ENCODE measurements at places on chromosomes 16 and 17. TPM values are rescaled to one million over a fixed set of nuclear protein-coding genes. Genes with fewer than 3 reads are reported as not detected.

MAPT gene
- 154 TPM for total RNA-seq

BICDL2 gene
- total RNA-seq, result not detected

ITGAL gene
- total RNA-seq, result 1.2 TPM

ZNF624 gene
- total RNA-seq, result 17.0 TPM

KRT40 gene
- total RNA-seq, result not detected

OSGIN1 gene
- total RNA-seq, result 0.25 TPM

SLFN12 gene
- 1.5 TPM for total RNA-seq

C16orf74 gene
- 0.98 TPM for total RNA-seq

SYNGR2 gene
- 3.0 TPM for total RNA-seq

CCL2 gene
- total RNA-seq, result 0.74 TPM

CD300LB gene
- under 0.01 TPM for total RNA-seq

CDK5R1 gene
- 224 TPM for total RNA-seq

LRRC46 gene
- under 0.01 TPM for total RNA-seq

CA7 gene
- total RNA-seq, result not detected

HID1 gene
- total RNA-seq, result 16.7 TPM

ITGAX gene
- 0.98 TPM for total RNA-seq

LITAFD gene
- total RNA-seq, result not detected

HAS3 gene
- 8.1 TPM for total RNA-seq

ZCCHC14 gene
- 48.2 TPM for total RNA-seq

SHISA9 gene
- 19.7 TPM for total RNA-seq

MATCAP1 gene
- 54.8 TPM for total RNA-seq

KRTAP3-2 gene
- total RNA-seq, result not detected

MAF gene
- total RNA-seq, result 16.5 TPM

TBC1D3I gene
- 0.49 TPM for total RNA-seq

CCL22 gene
- not detected for total RNA-seq

ALG1 gene
- 8.6 TPM for total RNA-seq

C17orf78 gene
- total RNA-seq, result not detected

SCNN1G gene
- 0.98 TPM for total RNA-seq

CACNG5 gene
- 0.98 TPM for total RNA-seq

TBX6 gene
- 0.25 TPM for total RNA-seq

SOX9 gene
- total RNA-seq, result 20.7 TPM

KRTAP4-5 gene
- not detected for total RNA-seq

CTDNEP1 gene
- 49.9 TPM for total RNA-seq

EVPL gene
- total RNA-seq, result under 0.01 TPM

HSPB9 gene
- total RNA-seq, result not detected

CRHR1 gene
- 37.6 TPM for total RNA-seq

ANKRD40CL gene
- total RNA-seq, result not detected

ABCA9 gene
- 3.7 TPM for total RNA-seq

SLC47A1 gene
- total RNA-seq, result 3.7 TPM

FHOD1 gene
- 1.2 TPM for total RNA-seq

CCR7 gene
- total RNA-seq, result 0.25 TPM

DNAAF8 gene
- total RNA-seq, result 0.49 TPM

ALOX12B gene
- total RNA-seq, result not detected

RNF112 gene
- total RNA-seq, result 21.6 TPM

HOXB4 gene
- not detected for total RNA-seq

GLP2R gene
- total RNA-seq, result under 0.01 TPM

CES5A gene
- total RNA-seq, result not detected

CHD9NB gene
- total RNA-seq, result 0.25 TPM
